ENCODE measurements at places on chromosomes 7 and 10.

DNA sequence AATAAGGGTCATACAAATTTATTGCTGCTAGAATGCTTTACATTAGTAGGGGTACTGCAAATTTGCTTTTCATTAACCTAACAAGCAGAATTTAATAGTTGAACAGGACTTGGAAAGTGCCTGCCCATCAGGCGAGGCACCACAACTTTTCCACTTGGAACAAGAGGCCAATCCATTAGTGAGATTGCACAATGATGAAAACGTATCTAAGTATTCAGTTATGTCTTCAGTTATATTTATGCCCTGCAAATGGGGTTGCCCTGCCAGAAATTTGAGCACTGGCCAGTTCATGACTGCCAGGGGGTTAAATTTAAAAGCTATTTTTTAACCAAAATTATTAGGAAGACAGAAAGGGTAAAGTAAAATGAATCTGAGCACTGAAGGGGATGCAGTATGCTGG, 111.1 kb upstream of the PALS2 start:
- DNase-seq, result no peak

DNA sequence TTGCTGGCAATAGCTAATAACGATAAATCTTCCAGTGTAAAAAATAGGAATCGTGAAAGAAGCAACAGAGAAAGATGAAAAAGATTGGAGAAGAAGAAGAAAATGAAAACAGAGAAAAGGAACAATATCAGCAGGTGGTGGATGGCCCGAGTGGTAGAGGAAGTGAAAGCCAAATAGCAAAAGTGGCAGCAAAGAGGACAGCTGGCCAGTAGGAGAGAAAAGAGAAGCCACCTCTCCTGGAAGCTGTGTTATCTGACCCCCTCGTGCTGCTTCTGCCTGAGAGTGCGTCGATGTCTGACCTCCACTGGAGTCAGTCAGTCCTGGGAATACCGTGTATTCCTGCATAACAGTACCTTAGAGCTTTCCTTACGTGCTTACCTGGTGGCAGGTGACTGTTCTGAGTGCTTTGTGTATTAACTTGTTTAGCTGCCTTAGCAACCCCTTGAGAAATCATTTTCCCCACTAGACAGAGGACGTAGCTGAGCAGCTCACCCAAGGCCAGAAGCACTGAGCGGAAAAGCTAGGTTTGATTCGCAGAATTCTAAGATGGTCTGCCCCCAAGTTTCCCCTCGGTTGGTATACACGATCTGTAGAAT, 88.3 kb downstream of the CHN2 start:
- no peak for DNase-seq

- no peak for DNase-seq
Observed at GRCh38 chr7:100089458-100090196, 858 bp downstream of the COPS6 start.

DNA sequence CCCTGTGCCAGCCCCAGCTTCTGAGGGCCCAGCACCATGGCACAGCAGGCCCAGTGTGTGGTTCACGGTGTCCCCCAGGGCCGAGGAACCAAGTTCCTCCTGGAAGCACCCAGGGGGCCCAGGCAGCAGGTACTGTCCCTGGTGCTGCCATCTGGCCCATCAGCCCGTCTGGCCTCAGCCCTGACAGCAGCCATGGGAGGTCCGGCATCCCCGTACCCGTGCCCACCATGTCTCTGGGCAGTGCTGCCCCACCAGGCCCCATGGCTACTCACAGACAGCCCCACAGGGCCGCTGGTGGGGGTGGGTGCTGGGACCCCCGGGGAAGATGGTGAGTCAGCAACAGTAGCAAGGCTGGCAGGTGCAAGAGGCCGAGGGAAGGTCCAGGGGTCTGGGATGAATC, 32.8 kb downstream of the STK32C start:
- no peak for DNase-seq

- no peak for DNase-seq
Observed at GRCh38 chr7:85106719-85107118, 80.1 kb downstream of the SEMA3D start.
